SK-N-DZ (cell line): ENCODE measurements at places on chromosomes 2 and 18.

DNA sequence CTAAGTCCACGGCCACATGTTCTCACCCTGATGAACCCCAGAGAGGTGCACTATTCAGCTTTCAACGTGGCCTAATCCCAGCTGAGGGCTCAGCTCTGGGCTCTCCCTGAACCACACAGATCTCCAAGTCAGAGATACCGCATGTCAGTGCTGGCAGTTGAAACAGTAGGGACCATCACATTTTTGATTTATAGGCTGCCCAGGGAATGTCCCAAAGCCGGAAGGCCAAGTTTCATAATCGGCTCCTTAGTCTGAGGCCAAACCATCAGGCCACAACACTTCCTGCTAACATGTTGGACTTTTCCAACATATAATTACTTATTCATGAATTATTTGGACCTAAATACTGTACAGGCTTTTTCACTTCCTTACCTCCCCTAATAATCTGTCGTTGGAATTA lies 91.9 kb upstream of the KLHL29 start:
- no peak for DNase-seq

GRCh38 chr2:2641541-2642410 lies 310.7 kb upstream of the MYT1L start:
- no peak for DNase-seq

- DNase-seq: no peak
Measured at GRCh38 chr2:161423421-161424393, 7.6 kb downstream of the TBR1 start.

- DNase-seq: no peak
Measured at GRCh38 chr2:85318222-85319074, 9.3 kb downstream of the TGOLN2 start.

- DNase-seq: peak; percentile 37
Measured at GRCh38 chr2:105812180-105813044, 67.7 kb downstream of the NCK2 start.

- DNase-seq: no peak
Measured at GRCh38 chr2:218476676-218477075, 57.8 kb downstream of the VIL1 start.
